ENCODE measurements at places on chromosomes 7 and 10. TPM values are rescaled to one million over a fixed set of nuclear protein-coding genes. Genes with fewer than 3 reads are reported as not detected.
A peak's percentile ranks its signal among the peaks of the same experiment; 100 is the strongest.

The TMEM273 gene
- not detected for total RNA-seq

The PON1 gene
- 2.3 TPM for total RNA-seq

The NRCAM gene
- 19.9 TPM for total RNA-seq

The PLXNA4 gene
- 0.38 TPM for total RNA-seq

The OR13A1 gene
- total RNA-seq = 0.38 TPM

The RBM17 gene
- total RNA-seq = 122 TPM

The ARHGAP19 gene
- total RNA-seq = 21.1 TPM

The SLC26A3 gene
- total RNA-seq = 2.0 TPM

The RNLS gene
- total RNA-seq = 7.5 TPM

DNA sequence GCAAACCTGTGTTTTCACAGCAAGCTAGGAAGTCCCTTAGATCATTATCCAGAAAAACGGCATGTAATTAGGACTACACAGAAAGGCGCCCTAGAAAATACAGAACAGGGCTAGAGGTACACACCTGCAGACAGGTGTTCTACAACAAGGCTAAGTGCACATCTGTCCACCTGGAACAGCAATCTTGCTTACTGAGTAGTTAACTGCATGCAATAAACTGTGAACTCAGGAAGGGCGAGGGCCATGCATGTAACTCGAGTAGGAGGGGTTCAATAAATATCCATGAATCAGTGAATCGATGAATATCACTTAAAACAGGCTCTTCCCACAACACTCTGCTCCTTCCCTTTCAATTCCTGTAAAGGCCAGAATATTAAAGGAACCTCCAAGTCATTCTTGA lies 22.0 kb downstream of the FAM171A1 start:
- peaks cover 55% of the 10 kb centered on the region for H3K4me1 ChIP-seq
- DNase-seq = no peak
- no peaks in the 10 kb centered on the region for H3K27me3 ChIP-seq
- peak overlapping the region; percentile 57 for H3K27ac ChIP-seq
- no peaks in the 10 kb centered on the region for H3K36me3 ChIP-seq

DNA sequence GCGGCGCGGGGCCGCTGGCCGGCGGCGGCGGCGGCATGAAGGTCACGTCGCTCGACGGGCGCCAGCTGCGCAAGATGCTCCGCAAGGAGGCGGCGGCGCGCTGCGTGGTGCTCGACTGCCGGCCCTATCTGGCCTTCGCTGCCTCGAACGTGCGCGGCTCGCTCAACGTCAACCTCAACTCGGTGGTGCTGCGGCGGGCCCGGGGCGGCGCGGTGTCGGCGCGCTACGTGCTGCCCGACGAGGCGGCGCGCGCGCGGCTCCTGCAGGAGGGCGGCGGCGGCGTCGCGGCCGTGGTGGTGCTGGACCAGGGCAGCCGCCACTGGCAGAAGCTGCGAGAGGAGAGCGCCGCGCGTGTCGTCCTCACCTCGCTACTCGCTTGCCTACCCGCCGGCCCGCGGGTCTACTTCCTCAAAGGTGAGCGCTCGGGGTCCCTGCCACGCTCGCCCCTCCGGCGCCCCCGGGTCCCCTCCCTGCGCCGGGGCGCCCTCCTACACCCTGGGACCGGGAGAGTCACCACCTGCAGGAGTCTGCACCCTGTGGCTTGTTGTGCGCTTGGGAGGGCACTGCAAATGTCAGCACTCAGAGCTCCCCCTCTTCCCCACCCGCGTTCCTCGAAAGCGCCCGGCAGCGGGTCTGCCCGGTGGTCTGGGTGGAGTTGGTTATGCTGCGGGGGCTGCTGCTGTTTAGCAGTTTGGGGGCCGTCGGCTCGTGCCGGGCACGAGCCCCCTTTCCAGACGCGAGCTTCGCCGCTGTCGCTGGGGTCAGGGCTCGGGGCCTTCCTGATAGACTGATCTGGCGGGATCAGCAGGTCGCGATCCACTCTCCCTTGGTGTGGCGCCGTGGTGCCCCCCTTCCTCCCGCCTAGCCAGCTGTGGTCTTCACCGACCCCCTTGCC lies 627 bp downstream of the DUSP5 start:
- peaks cover 5% of the 10 kb centered on the region for H3K36me3 ChIP-seq
- peaks cover 61% of the 10 kb centered on the region for H3K4me1 ChIP-seq
- H3K27ac ChIP-seq = peak overlapping the region; percentile 92
- DNase-seq = peak; percentile 26
- peak overlapping the region; percentile 88 for H3K4me3 ChIP-seq

GRCh38 chr10:36789974-36790373 lies 335.4 kb upstream of the ANKRD30A start:
- no peak overlapping the region for H3K4me3 ChIP-seq
- H3K4me1 ChIP-seq = no peaks in the 10 kb centered on the region
- H3K36me3 ChIP-seq = no peaks in the 10 kb centered on the region

- H3K27ac ChIP-seq = no peak overlapping the region
- peaks cover 6% of the 10 kb centered on the region for H3K4me1 ChIP-seq
- peaks cover 1% of the 10 kb centered on the region for H3K36me3 ChIP-seq
- no peak for DNase-seq
- peak overlapping the region; percentile 56 for H3K4me3 ChIP-seq
- peaks cover 63% of the 10 kb centered on the region for H3K27me3 ChIP-seq
Measured at GRCh38 chr7:37921876-37922275, 1.4 kb downstream of the EPDR1 start.

DNA sequence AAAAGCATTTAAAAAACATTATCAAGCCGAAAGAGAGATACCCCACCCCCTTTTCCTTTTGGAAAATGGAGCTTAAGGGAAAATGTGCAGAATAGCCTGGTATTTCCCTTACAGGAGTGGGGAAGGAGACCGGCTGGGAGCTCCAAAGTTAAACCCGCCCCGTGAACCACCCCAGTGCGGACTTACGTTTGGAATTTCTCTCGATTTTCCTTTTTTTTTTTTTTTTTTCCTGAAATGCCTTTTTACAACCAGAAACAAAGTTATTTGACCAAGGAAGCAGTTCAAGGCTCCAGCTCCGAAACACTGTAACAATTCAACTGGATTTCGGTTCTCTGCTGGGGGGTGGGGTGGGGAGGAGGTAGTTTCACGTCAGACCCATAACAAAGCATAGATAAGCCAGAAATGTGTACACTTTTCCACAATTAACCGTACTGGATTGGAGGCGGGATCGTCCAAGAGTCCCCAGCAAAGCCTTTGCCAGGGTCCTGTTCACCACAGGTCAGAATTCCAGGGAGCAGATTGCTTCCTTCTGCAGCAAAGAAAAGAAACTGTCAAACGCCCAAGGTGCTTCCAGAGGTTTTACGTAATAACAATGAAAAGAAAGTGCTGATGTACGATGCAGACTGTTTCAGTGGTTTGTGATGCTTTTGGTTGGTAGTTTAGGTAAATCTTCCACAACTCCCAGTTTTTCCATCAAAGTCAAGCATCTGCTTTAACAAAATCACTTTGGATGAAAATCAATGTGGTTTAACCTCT lies 6.7 kb downstream of the SKIDA1 start:
- H3K4me1 ChIP-seq = peaks cover 69% of the 10 kb centered on the region
- H3K4me3 ChIP-seq = peak overlapping the region; percentile 84
- no peaks in the 10 kb centered on the region for H3K27me3 ChIP-seq
- DNase-seq = no peak
- no peaks in the 10 kb centered on the region for H3K36me3 ChIP-seq
- H3K27ac ChIP-seq = peak overlapping the region; percentile 94

- no peaks in the 10 kb centered on the region for H3K27me3 ChIP-seq
- H3K36me3 ChIP-seq = no peaks in the 10 kb centered on the region
- no peak for DNase-seq
- H3K27ac ChIP-seq = no peak overlapping the region
Measured at GRCh38 chr7:24912424-24912823, 67.6 kb downstream of the OSBPL3 start.

GRCh38 chr10:84356928-84357327 lies 28.5 kb downstream of the CCSER2 start:
- H3K4me1 ChIP-seq = peaks cover 70% of the 10 kb centered on the region
- no peak overlapping the region for H3K4me3 ChIP-seq
- H3K27ac ChIP-seq = peak overlapping the region; percentile 89
- no peaks in the 10 kb centered on the region for H3K27me3 ChIP-seq
- H3K36me3 ChIP-seq = no peaks in the 10 kb centered on the region

DNA sequence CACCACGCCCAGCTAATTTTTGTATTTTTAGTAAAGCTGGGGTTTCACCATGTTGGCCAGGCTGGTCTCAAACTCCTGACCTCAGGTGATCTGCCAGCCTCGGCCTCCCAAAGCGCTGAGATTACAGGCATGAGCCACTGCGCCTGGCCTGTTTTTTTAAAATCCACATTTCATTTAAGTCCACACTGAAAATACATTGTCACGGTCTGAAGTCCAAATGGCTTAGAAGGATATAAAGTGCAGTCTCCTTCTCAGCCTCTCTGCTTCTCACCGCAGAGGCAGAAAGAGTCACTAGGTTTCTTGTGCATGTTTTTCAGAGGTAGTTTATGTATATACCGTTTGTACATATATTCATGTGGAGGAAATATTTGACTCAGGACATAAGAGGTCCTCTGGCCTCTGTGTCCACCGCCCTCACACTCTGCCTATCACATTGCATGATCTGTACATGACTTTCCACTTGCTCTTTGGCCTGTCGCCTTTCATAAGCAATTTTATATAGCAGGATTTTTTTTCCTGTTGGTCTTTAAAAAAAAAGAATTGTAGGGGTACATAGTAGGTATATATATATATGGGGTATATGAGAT lies 42.9 kb downstream of the BLNK start:
- H3K4me3 ChIP-seq = no peak overlapping the region
- no peaks in the 10 kb centered on the region for H3K27me3 ChIP-seq
- no peak for DNase-seq
- H3K4me1 ChIP-seq = no peaks in the 10 kb centered on the region

DNA sequence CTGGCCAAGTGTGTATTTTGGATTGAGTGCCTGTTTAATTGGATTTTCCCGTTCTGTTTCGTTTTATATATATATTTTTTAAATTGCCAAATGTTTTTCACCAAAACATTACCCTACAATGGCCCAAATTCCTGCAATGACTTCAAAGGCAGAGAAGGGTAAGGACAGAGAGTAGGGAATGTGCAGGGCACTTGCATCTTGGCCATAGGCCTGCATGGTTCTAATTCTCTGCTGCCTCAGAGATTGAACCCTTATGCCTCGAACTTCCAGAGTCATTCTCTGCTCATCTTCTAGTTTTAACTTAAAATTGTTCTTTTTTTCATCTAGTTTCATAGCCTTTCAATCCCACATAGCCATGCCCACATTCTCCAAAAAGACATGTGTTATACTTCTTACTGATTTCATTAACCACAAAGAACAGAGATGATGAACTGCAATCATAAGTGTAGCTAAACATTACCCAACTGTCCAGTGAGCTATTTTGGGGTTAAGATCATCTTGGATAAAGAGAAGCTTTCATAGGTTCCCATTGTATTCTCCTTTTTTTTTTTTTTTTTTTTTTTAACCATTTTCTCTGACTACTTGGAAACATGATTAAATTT lies 177.6 kb downstream of the PLXDC2 start:
- H3K36me3 ChIP-seq = peaks cover 5% of the 10 kb centered on the region
- no peak for DNase-seq
- no peak overlapping the region for H3K27ac ChIP-seq
- no peaks in the 10 kb centered on the region for H3K27me3 ChIP-seq
- no peak overlapping the region for H3K4me3 ChIP-seq
- peaks cover 13% of the 10 kb centered on the region for H3K4me1 ChIP-seq

- H3K36me3 ChIP-seq = no peaks in the 10 kb centered on the region
- no peaks in the 10 kb centered on the region for H3K27me3 ChIP-seq
- H3K27ac ChIP-seq = no peak overlapping the region
- peaks cover 16% of the 10 kb centered on the region for H3K4me1 ChIP-seq
- H3K4me3 ChIP-seq = no peak overlapping the region
- DNase-seq = no peak
Measured at GRCh38 chr7:22675917-22676343, 51.1 kb upstream of the IL6 start.

GRCh38 chr10:102678842-102679289 lies 34.6 kb downstream of the TRIM8 start:
- no peak overlapping the region for H3K4me3 ChIP-seq
- H3K4me1 ChIP-seq = peaks cover 41% of the 10 kb centered on the region
- no peaks in the 10 kb centered on the region for H3K27me3 ChIP-seq
- peak; percentile 70 for DNase-seq
- H3K27ac ChIP-seq = peak overlapping the region; percentile 29
- H3K36me3 ChIP-seq = peaks cover 12% of the 10 kb centered on the region

GRCh38 chr7:1741751-1742554 lies 71.9 kb downstream of the ELFN1 start:
- H3K4me1 ChIP-seq = no peaks in the 10 kb centered on the region
- H3K4me3 ChIP-seq = no peak overlapping the region
- DNase-seq = no peak

GRCh38 chr10:101014966-101015581 lies 15.5 kb downstream of the LZTS2 start:
- H3K27me3 ChIP-seq = peaks cover 57% of the 10 kb centered on the region
- peaks cover 11% of the 10 kb centered on the region for H3K4me1 ChIP-seq
- no peak overlapping the region for H3K27ac ChIP-seq
- H3K36me3 ChIP-seq = no peaks in the 10 kb centered on the region
- DNase-seq = no peak
- H3K4me3 ChIP-seq = no peak overlapping the region

- peaks cover 16% of the 10 kb centered on the region for H3K4me1 ChIP-seq
- H3K27me3 ChIP-seq = peaks cover 8% of the 10 kb centered on the region
- peak overlapping the region; percentile 27 for H3K27ac ChIP-seq
- H3K36me3 ChIP-seq = no peaks in the 10 kb centered on the region
Measured at GRCh38 chr10:110162741-110163145, 44.7 kb upstream of the MXI1 start.

DNA sequence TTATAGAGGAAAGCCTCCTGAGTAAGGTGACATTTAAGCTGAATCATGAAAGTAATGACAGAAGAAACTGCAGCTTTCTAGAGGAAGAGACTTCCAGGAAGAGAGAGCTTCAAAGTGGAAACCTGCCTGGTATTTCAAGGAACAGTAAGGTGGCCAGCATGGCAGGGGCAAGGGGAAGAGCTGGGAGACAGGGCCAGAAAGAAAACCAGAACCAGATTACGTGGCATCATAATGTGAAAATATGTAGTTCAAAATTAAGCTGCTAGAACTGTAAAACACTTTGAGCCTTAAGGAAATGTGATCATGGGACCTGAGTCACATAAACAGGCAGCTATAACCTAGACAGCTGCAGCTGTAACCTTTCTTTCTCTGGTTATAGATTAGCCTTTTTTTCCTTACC lies 238.0 kb upstream of the FOXK1 start:
- peak overlapping the region; percentile 87 for H3K27ac ChIP-seq
- H3K4me3 ChIP-seq = no peak overlapping the region
- no peaks in the 10 kb centered on the region for H3K27me3 ChIP-seq
- no peaks in the 10 kb centered on the region for H3K36me3 ChIP-seq

DNA sequence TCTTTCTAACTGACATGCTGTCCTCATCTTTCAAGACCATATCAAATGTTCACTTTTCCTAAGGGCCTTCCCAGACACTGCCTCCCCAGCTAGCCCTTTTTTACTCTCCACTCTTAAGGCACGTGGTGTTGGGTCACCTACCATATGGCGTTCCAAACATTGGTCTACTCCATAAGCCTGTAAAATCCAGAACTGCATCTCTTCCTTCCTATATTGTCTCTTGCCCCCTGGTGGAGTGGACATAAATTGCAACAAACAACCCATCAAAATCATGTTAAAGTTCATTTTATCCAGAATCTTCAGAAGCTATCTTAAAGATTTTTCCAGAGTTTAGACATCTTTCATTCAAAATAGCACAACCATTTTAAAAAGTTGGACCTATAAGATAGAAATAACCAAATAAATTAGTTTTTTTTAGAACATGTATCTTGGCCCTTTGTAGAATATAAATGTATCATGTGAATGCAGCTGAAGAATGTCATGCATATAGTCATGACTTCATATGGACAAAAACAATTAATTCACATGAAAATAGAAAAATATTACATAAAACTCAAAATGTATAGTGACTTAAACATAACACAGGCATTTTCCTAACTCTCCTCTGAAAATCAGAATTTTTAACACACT lies 180.6 kb upstream of the CHRM2 start:
- no peak overlapping the region for H3K4me3 ChIP-seq
- no peak for DNase-seq
- no peak overlapping the region for H3K27ac ChIP-seq
- no peaks in the 10 kb centered on the region for H3K36me3 ChIP-seq
- H3K4me1 ChIP-seq = peaks cover 4% of the 10 kb centered on the region
